ENCODE measurements at places on chromosomes 16 and 17.

GRCh38 chr16:2371421-2371820 lies 30.9 kb upstream of the ABCA3 start:
- no peak for DNase-seq

DNA sequence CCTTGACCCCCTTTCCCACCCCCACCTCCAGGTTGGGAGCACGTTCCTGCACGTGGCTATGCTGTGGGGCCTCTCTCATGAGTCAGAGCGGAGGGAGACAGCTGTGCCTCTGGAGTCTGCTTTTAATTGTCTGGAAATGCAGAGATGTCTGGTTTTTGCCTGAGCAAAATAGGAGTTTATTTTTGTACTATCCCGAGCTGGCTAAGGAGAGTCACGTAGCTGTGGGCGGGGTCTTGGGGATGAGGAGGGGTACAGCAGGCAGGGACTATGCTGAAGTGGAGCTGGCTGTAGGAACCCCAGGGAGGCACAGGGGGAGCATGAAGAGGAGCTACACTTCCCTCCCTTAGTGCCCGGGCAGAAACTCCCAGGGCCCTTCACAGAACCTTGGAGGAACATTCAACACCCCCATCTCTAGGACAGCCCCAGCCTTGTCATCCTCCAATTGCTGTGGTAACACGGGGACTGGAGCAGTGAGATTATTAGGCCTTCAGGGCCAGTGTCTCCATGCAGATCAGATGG lies 44.7 kb upstream of the LGALS9 start:
- peak; percentile 77 for DNase-seq

- peak; percentile 99 for DNase-seq
Observed at GRCh38 chr17:57875290-57876022, 25.6 kb upstream of the MRPS23 start.

- no peak for DNase-seq
Observed at GRCh38 chr16:8622315-8622656, 788 bp downstream of the METTL22 start.

GRCh38 chr16:53528797-53529196 lies 25.8 kb upstream of the AKTIP start:
- DNase-seq = no peak

GRCh38 chr17:62819511-62820221 lies 11.6 kb upstream of the MARCHF10 start:
- DNase-seq = peak; percentile 99

DNA sequence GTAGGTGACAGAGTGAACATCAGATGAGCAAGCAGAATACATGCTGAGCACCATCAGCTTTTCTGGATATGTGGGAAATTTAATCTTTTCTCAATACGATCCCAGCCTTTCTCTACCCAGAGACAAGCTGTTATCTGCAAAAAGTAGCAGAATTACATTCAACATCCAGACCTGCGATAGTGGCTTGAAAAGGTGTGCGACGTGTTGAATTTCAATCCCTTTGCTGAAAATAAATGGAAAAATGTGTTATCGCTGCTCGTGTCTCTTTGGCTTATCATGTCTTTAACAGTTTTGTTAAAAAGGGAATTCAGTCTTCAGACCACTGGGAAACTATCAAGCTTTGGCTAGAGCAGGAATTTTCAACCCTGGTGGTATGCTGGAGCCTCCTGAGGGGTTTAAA lies 98.8 kb upstream of the FAM20A start:
- no peak for DNase-seq

GRCh38 chr17:32786169-32786568 lies 90.8 kb downstream of the MYO1D start:
- no peak for DNase-seq

- DNase-seq = no peak
Observed at GRCh38 chr17:13228225-13228624, 210.4 kb upstream of the ELAC2 start.

- no peak for DNase-seq
Observed at GRCh38 chr17:66429680-66430079, 127.3 kb downstream of the PRKCA start.

GRCh38 chr17:6072157-6072556 lies 2.0 kb downstream of the WSCD1 start:
- DNase-seq = no peak

DNA sequence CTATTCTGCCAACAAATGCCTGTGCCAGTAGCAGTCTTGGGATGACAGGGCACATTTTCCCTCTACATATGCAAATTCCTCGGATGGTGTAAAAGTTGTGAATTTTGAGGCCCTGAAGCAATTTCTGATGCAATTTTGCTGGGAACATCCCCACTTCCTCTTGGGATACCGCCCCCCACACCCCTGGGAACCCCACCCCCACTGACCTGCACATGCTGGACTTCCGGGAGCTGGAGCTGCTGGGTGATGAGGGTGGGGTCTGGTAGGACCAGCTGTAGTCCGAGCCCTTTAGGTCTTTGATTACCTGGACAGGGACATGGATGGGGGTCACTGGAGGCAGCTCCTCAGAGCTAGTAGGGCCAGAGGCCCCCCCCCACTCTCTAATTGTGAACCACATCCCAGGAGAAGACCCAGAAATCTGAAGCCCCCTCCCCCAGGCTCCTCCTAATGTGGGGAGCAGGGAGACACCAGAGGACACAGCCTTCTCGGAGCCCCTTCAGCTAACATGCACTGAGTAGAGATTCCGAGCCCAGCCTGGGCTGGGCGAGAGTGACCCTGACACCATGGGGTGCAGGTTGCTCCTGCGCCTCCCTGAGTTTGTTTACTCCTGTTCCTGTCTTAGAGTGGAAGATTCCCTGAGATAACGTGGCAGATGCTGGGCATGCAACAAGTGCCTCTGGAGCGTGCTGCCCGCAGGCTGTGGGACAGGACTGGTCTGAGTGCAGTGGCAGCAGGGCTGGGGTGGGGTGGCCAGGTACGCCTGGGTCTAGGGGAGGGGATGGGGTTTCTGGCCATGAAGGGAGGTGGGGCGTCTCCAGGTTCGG lies 9.0 kb downstream of the MTSS2 start:
- DNase-seq = no peak

DNA sequence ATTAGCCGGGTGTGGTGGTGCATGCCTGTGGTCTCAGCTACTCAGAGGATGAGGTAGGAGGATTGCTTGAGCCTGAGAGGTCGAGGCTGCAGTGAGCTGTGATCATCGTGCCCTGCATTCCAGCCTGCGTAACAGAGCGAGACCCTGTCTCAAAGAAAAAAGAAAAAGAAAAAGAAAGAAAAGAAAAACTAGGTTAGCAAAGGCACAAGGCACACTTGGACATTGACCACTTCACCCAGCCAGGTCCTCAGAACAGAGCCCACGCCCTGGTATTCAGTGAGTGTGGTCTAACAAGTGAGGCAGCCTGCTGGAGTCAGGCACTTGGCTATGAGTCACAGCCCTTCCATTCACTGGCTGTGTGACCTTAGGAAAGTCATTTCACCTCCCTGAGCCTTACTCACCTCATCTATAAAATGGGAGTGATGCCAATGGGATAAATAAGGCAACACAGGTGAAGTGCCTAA lies 10.4 kb downstream of the MILR1 start:
- DNase-seq = peak; percentile 77

- DNase-seq = no peak
Observed at GRCh38 chr16:69934751-69935150, 16.4 kb upstream of the CLEC18A start.

- no peak for DNase-seq
Observed at GRCh38 chr17:76644995-76645394, 1.4 kb upstream of the ST6GALNAC1 start.

Data from astrocyte of the hippocampus (primary cell).